Osteoblast (primary cell): ENCODE measurements at places on chromosomes 4 and X. TPM values are rescaled to one million over a fixed set of nuclear protein-coding genes. Genes with fewer than 3 reads are reported as not detected.

- no peak for DNase-seq
Measured at GRCh38 chr4:26907731-26908599, 47.3 kb downstream of the STIM2 start.

DNA sequence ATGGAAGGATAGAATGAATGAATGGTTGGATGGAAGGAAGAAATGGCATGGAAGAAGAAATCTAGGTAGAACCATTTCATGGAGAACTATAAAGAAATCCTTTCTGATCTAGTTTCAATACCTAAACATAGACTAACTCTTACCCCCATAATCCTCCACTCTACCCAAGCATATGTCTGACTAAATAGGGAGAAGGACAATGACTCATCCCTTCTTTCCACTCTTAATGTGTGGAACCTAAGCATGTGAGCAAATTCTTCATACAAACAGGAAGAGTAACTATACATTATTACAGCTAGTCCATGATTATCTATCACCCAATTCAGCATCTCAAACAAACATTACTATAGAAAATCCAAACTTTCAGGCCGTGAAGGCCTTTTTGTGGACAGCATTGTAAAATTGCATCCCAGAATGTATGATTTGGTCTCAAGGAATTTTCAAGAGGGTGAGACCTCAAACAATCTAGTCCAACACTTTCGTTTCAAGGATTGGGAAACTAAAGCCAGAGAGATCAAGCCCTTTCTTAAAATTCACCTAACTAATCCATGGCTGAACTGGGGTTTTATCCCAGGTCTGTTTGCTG is 11.2 kb downstream of the C1QTNF7 start:
- peak; percentile 59 for DNase-seq

The KLKB1 gene
- total RNA-seq: under 0.01 TPM in 1 of 2 replicates, not detected in the other

DNA sequence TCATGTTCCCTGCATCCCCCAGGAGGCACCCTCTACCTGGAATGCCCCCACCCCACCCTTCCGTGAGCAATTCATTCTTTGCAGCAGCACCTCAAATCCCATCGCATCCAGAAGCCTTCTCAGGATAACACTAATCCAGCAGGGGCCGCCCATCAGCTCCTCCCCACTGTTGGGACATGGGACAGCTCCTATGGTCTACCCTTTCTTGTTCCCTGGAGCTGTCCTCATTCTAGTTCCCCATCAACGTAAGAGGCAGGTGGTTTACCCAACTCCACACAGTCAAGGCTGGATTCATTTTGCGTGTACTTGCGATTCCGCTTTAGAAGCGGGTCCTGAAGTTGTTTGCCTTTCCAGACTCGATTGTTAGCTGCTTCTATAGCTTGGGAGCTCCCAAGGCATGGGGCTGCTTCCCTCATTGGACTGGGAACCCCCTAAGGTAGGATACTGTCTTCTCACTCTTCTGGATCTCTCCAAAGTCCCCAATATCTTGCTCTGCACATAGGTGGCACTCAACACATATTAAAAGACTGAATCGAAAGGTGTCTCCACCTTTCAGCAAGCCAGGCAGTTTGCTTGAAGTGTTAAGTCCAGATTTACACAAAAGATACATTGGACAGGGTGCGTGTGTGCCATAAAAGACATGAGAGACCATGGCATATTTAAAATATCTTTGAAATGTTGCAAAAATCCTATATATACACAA is 942 bp upstream of the APLN start:
- DNase-seq: peak; percentile 65

GRCh38 chr4:65566473-65566872 is 103.8 kb downstream of the EPHA5 start:
- no peak for DNase-seq

DNA sequence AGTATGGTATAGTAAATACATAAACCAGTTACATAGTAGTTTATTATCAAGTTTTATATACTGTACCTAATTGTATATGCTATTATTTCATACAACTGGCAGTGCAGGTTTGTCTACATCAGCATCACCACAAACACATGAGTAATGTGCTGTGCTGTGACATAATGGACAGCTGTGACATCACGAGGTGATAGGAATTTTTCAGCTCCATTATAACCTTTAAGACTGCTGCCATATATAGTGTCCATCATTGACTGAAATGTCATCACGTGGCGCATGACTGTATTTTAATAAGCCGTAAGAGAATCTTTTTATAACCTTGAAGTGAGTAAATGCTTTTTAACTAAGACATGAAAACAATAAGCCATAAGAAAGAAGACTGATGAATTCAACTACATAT is 44.8 kb upstream of the ANK2 start:
- DNase-seq: no peak

GRCh38 chr4:147768113-147768512 is 36.2 kb downstream of the ARHGAP10 start:
- peak; percentile 92 for DNase-seq

The SLC25A31 gene
- total RNA-seq: not detected in 2 replicates

- DNase-seq: no peak
Measured at GRCh38 chr4:182593864-182594263, 323.3 kb downstream of the DCTD start.

DNA sequence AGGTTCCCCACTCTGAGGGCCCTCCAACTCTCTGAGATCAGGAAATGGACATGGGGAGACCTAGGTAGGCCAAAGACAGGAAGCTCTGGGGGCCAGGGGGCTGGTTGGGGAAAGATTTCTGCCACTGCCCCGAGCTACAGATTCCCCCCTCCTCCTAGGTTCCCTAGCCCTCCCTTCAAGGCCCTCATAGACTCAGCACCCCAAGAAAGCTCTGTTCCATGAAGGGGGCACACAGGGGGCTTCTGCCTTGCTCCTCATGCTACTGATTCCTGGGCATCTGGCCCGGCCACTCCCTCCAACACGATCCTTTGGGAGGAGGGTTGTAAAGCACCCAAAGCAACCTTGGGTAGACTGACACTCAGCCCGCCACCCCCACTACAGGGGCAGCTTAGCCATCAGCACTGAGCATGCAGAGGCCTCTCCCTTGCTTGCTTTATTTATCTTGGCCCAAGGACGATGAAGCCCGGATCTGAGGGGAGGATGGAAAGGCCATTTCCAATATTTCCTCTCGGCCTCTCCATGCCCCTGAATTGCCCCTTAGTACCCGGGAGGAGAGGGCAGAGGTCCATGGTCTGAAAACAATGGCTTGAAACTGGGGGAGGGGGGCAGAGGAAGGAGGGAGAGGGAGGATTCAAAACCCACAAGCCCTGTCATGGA is 146.7 kb downstream of the PJA1 start:
- peak; percentile 25 for DNase-seq

GRCh38 chr4:47579235-47579634 is 94.2 kb downstream of the ATP10D start:
- no peak for DNase-seq

The XAGE1B gene
- not detected in 2 replicates for total RNA-seq

GRCh38 chr4:2394528-2394927 is 23.9 kb downstream of the ZFYVE28 start:
- DNase-seq: peak; percentile 3

The TEX11 gene
- not detected in 2 replicates for total RNA-seq

The HSFX2 gene
- 0.36 TPM in 1 of 2 replicates, not detected in the other for total RNA-seq

DNA sequence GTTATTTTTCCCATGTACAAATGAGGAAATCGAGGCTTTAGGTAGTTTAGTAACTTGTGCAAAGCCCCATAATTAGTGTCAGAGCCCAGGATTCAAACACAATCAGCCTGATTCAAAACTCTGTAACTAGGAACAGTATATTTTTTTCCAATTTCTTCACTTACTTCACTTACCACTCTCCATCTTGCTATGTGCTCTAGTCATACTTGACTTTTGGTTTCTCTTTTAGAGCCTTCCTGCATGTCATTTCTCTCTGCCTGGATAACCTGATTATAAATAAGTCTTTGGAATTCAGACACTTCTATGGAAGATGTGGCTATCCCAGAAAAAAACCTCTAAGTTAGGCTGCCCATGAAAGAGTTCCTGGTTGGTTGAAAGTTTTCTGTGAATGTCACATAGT is 22.2 kb downstream of the SATL1 start:
- DNase-seq: no peak

DNA sequence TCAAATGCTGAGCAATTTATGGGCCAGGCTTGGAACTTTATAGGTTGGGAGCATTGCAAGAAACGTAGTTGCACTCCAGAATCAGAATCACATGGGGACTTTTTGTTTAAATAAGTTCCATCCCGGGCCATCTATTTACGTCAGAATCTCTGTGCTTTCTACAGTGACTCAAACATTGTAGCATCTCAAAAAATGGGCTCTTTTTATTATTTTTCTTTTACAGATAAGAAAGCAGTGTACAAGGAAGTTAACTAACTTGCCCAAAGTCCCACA is 10.2 kb downstream of the CC2D2A start:
- peak; percentile 74 for DNase-seq

GRCh38 chr4:41455206-41455605 is 82.8 kb upstream of the LIMCH1 start:
- no peak for DNase-seq

- no peak for DNase-seq
Measured at GRCh38 chrX:119272882-119273419, 36.9 kb downstream of the PGRMC1 start.

The HAND2 gene
- total RNA-seq: 1.8 and 3.8 TPM in 2 replicates

DNA sequence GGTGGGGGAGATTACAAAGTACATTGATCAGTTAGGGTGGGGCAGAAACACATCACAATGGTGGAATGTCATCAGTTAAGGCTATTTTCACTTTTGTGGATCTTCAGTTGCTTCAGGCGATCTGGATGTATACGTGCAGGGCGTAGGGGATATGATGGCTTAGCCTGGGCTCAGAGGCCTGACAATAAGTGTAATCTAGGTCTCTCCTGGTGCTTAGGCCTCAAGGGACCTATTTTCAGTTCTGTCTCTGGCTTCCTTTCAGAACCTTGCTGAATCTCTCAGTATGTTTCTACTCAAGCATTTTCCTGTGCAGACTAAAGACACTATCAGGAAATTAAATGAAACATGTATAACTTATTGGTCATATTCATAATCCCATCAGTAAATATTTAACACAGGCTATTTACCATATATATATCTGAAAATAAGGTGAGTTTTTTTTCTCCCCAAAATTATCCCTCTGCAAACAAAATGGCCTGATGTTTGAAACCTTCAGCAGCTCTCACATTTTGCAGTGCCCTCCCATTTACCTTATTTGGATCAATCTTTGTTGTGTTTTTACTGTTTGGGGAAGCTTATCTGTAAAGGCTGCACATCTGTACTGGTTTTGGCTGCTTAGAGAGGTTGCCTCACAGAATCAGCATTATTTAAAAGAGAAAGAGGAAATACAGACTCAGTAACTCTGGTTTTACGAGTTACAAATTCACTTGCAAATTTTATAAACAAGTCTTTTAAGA is 2.3 kb upstream of the ZCCHC4 start:
- DNase-seq: no peak
